Activated CD4-positive, alpha-beta T cell treated with anti-CD3 and anti-CD28 coated beads, Interleukin-2, amount 10 ng/mL, durations not matched to agents 7 days and 5 days (primary cell): ENCODE measurements at places on chromosomes 12 and 14. TPM values are rescaled to one million over a fixed set of nuclear protein-coding genes. Genes with fewer than 3 reads are reported as not detected.

Gene RNFT2
- 15.1 TPM for total RNA-seq

Gene TEAD4
- 1.00 TPM for total RNA-seq

Gene CABP1
- total RNA-seq = 0.10 TPM

Gene PZP
- not detected for total RNA-seq

Gene SART3
- total RNA-seq = 63.0 TPM

Gene GRIN2B
- total RNA-seq = not detected

Gene NID2
- 0.30 TPM for total RNA-seq

Gene HOXC12
- not detected for total RNA-seq

Gene LRRK2
- total RNA-seq = 0.02 TPM

Gene SERPINA10
- total RNA-seq = not detected

Gene ARMH4
- not detected for total RNA-seq

Gene EML5
- 2.6 TPM for total RNA-seq
